Effector memory CD4-positive, alpha-beta T cell (primary cell): ENCODE measurements at places on chromosomes 12 and 14.

GRCh38 chr14:37060496-37061260 lies 111.7 kb downstream of the SLC25A21 start:
- DNase-seq: no peak

- no peak for DNase-seq
Measured at GRCh38 chr14:58884442-58884841, 246.7 kb downstream of the DACT1 start.

DNA sequence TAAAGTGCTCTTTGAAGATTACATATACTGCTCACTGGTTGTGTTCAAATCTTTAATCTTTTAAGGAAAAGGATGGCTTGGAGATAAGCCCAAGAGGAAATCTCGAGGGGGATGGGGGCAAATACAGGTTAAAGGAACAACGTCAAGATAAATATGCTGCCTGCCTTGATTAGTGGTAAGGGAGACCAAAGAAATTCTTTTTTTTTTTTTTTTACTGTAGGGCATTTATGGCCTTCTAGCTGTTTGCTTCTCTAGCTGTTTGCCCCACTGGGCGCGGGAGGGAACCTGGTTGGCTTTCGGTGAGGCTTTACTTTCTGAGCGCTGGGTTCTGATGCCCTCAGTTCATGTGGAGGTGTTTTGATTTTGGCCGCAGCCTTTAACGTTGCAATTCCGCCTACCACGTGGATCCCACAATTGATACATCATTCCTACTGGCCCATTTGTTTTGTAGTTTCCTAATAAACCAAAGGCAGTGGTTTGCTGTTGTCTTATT lies 5.7 kb downstream of the CCND2 start:
- no peak for DNase-seq

DNA sequence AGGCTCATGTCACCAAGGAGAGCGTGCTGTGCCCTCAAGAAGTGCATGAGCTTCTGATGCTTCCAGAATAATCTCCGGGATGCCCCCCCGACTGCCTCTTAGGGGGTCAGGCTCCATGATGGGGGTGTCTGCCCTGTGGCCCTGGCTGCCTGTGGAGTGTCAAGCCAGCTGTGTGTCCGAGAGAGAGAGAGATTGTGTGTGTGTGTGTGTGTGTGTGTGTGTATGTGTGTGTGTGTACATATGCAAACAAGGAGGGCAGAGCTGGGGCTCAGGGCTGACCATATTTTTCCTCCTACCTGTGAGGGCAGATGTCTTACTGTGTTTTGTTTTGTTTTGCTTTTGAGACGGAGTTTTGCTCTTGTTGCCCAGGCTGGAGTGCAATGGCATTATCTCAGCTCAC lies 5.6 kb upstream of the ALDH2 start:
- no peak for DNase-seq

DNA sequence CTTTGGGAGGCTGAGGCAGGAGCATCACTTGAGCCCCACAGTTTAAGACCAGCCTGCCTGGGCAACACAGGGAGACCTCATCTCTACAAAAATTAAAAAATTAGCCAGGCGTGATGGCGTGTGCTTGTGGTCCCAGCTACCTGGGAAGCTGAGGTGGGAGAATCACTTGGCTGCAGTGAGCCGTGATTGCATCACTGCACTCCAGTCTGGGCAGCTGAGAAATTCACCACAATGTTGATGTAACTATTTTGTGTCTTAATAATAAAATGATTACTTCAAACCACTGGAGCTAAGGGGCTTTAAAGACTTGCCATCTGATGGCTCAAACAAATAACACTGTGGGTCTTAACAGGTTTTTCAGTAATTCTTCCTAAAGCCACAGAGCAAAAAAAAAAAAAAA lies 10.8 kb downstream of the ERH start:
- no peak for DNase-seq

GRCh38 chr12:83036847-83037246 lies 350.1 kb downstream of the TMTC2 start:
- no peak for DNase-seq

- DNase-seq: no peak
Measured at GRCh38 chr14:56992332-56992820, 182.1 kb upstream of the OTX2 start.

- no peak for DNase-seq
Measured at GRCh38 chr14:36658123-36659009, 3.3 kb upstream of the PAX9 start.

- DNase-seq: no peak
Measured at GRCh38 chr12:129378496-129378895, 525.2 kb downstream of the GLT1D1 start.

- DNase-seq: no peak
Measured at GRCh38 chr12:3271146-3271545, 194.0 kb downstream of the TSPAN9 start.

DNA sequence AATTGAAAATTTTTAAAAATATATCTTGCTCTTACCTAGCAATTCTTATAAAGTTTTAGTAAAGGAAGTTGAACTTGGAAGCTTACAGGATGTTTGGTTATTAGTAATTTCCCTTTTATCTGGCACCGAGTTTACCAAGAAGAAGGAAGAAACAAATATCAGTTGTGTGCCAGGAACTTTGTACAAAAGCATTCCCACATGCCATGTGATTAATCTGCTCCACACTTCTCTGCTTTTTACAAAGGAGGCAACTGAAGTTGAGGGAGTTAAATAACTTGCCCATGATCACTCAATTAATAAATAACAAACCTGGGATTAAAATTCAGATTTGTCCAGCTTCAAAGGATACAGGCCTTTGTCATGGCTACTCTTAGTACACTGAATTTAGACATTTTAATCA lies 122.5 kb upstream of the BCAT1 start:
- no peak for DNase-seq

- no peak for DNase-seq
Measured at GRCh38 chr14:96554315-96554910, 52.2 kb downstream of the PAPOLA start.

GRCh38 chr12:6963791-6964413 lies 6.6 kb downstream of the PHB2 start:
- DNase-seq: no peak

- DNase-seq: no peak
Measured at GRCh38 chr14:47691829-47692228, 16.4 kb upstream of the MDGA2 start.

DNA sequence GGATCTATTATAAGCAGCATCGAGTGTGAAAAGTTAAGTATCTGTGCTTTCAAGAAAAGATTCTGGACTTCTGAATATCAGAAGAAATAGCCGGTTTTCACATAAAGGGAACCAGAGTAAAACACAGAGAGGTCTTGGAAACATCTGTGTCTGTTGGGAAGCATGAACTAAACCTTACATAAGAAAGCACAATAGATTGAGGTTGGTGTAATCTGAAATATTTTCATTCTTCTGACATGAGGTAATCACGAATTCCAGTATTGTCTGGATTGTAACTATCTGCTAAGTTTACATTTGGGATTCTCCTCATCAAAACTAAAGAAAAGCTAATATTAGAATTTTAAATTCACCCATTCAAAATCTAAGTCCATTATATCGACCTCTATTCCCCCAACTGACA lies 161.3 kb downstream of the CPNE8 start:
- no peak for DNase-seq

GRCh38 chr12:47885566-47885965 lies 19.2 kb downstream of the VDR start:
- DNase-seq: no peak

DNA sequence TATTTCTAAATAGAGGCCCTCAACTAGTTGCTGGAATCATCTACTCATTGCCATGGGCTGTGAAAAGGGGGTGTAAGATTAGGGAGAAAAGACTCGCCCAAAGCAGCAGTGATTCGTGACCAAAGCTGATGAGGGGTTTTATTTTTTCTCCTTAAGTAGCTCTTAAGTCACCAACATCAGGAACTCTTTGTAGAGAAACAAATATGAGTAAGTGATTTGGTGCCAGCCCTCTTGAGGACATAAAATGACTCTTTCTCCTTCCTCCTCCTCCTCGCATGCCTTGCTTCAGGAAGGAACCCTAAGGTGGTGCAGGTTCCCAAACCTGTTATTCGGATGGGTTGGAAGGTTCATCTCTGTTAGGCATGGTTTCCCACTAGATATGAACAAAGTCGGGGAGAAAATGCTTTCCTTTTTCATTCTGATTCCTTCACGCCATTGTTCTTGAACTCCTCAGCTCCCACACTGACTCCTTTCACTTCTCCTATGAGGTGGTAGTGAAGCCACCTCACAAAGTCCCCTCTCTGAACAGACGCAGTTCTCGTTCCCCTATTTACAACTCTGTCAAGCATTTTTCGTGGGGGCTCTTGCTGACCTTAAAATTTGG lies 113.4 kb downstream of the ETV6 start:
- DNase-seq: no peak

DNA sequence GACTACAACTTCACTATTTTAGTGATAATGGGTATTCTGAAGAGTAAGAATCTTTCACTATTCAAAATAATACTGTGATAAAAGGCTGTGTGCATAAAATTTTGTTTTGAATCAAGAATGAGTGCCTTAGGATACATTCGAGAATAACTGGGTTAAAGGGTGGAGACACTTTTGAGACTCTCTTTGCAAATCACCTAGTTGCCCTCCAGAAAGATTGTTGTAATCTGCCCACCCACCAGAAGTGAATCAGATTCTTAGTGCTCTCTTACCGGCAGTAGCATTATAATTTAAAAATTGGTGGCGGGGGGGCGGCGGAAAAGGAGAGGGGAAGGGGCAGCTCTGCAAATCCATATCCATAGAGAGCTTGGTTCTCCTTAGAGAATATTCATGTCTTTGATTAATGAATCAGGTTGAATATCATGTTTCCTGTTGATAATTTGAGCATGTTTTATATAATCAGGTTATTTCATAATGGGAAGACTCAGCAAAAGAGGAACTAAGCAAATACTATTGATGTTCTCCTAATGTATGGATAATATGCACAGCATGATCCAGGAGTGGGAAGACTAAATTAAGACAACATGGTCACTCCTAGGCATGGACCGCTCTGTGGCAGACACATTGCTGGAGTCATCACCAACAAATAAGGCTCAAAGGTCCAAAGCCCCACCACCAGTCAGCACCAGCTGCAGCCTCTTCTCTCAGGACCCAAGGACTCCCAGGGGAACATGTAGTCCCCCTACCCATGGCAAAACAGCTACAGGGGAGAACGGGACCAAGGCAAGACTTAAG lies 62.7 kb upstream of the CHGA start:
- DNase-seq: no peak

- no peak for DNase-seq
Measured at GRCh38 chr14:36588788-36589187, 6.4 kb upstream of the NKX2-8 start.

GRCh38 chr14:41925409-41925808 lies 318.7 kb downstream of the LRFN5 start:
- DNase-seq: no peak

DNA sequence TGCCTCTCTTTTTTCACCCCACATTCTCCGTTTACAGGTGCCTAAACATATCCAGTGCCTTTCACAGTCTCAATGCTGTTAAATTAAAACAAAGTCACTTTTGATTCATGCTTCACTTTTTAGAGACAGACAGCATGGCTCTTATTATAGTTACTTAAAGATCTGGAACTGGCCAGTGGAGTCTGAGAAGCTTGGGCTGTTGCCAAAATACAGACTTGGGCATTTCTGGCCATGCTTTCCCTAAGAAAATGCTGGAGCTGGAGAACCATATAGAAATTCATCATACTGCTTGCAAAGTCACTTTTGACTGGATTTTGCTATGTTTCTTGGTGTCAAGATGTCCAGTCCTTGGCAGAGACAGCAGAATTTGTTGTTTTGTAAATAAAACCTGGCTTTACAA lies 12.2 kb upstream of the GPR68 start:
- no peak for DNase-seq

DNA sequence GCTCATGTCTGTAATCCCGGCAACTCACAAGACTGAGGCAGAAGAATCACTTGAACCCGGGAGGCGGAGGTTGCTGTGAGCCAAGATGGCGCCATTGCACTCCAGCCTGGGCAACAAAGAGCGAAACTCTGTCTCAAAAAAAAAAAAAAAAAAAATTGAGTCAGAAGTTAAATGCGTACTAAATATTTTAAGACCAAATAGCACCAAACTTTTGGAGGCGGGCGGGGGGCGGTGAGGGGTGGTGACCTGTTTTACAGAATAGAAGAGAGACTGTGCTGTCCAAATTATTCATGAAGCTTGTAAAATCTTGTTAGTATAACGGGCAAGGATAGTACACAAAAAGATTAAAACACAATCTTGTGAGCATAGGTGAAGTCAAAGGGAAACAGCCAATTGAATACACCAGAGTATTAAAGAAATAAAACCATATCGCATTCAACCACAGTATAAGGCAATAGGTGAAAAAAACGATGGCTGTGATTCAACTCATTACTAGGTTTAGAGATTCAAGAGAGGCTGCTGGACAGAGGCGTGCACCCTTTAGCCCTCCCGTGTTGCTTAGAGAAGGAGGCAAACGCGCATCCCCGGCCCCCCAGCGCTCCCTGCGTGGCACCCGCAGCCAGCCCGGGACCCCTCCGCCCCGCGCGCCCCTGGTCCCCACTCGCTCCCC lies 571 bp downstream of the ZNF891 start:
- no peak for DNase-seq

DNA sequence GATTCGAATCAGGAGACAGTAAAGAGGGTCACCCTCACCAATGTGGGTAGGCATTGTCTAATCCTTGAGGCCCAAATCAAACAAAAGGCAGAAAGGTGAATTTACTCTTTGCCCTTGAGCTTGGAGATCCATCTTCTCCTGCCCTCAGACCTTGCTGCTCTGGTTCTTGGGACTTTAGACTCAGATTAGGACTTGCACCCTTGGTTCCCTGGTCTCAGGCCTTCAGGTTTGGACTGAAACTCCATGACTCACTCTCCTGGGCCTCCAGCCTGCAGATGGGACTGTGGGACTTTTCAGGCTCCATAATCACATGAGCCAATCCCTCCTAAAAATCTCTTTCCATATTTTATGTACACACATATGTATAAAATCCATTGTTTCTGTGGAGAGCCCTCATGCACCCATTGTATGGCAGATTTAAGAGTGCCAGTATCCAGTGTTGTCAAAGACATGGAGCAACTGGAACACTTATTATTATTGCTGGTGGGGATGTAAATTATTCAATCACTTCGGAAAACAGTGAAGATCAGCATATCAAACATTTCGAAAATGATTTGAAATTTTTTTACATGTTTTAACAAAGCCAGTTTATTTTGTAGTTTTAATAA lies 48.7 kb downstream of the EID3 start:
- DNase-seq: no peak

- DNase-seq: no peak
Measured at GRCh38 chr14:105292826-105293711, 7.7 kb downstream of the BRF1 start.

DNA sequence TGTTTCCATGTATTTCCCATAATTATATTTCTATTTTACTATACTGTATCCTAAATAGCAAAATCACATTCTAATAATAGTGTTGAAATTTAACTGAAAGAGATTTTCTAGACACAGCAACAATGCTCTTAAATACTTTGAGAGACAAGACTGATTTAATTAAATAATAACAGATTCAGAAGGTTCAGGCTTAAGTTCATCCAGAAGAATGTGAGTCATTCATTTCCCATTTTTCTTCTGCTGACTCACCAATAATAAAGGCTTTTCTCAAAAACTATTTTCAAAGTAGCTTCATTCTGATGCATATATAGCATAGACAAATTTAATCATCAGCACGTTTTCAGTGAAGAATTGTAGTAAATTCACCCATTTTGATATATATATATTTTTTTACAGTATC lies 481.4 kb downstream of the MDGA2 start:
- no peak for DNase-seq

GRCh38 chr12:31120392-31121008 lies 46.8 kb downstream of the DDX11 start:
- DNase-seq: no peak
